ENCODE measurements at places on chromosomes 16 and 17.

GRCh38 chr17:64369007-64369893, 21.4 kb downstream of the PECAM1 start:
- DNase-seq: no peak

DNA sequence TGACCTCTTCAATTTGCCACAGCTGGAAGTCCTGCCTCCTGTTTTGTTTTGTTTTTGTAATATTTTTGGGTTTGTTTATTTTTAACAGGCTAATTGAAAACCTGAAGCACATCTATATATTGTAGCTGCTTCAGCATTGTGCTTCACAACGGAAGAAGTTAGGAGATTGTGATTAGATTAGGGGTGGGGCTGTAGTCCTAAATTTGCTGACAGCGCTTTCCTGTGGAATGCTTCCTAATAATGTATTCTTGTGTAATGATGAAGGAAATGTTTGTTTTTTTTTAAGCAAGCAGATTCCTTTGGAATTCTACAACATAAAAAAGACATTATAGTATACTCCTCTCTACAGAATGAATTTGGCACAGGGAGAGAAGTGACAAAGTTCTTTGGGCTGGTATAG, 70.1 kb downstream of the NLK start:
- DNase-seq: no peak

DNA sequence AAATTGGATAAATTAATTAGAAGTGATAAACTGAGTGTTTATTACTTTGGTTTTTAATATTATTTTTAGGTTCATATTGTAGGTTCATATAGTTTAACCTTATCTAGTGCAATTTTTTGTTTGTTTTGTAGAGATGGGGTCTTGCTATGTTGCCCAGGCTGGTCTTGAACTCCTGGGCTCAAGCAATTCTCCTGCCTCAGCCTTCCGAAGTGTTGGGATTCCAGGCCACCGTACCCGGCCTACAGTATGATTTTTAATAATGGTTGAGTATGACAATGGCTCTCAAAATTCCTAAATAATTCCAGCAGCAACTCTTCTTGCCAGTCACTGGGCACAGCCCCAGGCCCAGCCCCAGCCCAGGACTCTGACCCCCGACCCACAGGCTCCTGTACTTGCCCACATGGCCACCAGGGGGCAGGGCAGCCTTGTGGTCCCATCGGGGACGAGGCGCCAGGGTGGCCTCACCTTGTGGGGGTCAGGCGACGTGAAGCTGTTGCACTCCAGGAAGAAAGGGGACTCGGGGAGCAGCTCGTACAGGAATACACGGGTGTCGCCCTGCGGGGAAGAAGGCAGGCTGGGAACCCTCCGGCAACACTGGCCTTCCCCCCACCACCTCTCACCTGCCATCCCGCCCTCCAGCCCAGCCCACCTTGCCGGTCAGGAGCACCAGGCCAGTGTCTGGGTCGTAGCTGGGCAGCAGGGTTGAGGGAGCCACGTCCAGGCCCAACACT, 7.9 kb upstream of the PAM16 start:
- DNase-seq: peak; percentile 64

- DNase-seq: peak; percentile 51
Observed at GRCh38 chr17:79839356-79840268, at the start of gene CBX4. Gene CBX4, minus strand, starts transcription at chr17:79839440. Its CDS starts 189 bp downstream, at chr17:79839251.

- DNase-seq: peak; percentile 5
Observed at GRCh38 chr16:15434425-15435215, at the start of gene BMERB1. Gene BMERB1, plus strand, starts transcription at chr16:15434588. Its CDS starts 66 bp downstream, at chr16:15434654.

DNA sequence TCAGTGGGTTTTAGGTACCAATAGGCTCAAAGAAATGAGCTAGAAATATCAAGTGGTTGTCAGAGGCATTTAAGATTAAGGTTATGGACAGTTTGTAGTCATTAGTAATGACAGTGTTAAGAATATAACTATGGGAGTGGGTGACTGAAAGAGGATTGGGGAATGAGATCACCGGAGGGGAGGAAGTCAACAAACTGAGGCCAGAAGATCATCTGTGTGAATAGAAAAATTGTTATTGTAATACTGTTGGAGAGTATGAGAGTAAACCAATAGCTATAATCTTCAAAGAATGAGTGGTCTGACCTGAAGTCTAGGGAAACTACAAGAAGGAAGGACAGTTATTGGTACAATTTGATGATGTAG, 197.1 kb downstream of the TANC2 start:
- no peak for DNase-seq

DNA sequence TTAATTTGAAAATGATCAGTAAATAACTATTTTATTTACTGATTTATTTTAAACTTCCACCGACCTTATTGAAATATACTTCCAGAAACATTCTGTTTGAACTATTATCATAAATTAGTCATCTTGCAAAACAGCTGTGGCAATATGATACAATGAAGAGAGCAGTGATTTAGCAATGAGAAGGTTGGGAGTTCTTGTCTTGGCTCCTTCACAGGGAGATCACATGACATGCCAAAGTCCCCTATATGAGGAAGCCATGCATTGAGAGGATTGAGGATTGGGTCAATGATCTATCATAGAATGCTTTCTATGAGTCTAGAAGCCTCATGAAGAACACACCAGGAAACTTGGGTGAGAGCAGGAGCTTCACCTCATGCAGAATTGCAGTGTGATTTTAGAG, 222.7 kb downstream of the LGALS9B start:
- no peak for DNase-seq

- DNase-seq: no peak
Observed at GRCh38 chr16:72769876-72770275, 278.1 kb downstream of the ZFHX3 start.

GRCh38 chr16:50114357-50115129, 38.6 kb upstream of the TENT4B start:
- no peak for DNase-seq

DNA sequence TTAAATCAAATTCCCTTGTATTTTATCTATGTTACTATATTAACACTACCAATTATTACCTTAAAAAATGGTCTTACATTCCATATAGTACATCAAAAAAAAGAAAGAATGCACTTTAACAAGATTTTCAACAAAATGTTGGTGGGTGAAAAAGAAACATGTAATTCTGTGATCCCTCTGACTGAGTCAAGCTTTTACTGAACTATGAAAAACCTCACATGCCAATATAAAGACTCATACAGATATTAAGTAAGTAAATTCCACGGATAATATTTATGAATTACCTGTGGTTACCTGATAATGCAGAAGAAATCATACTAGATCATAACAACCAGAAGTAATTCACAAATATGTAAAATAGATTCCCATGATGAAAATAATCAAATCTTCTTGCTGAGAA, 12.4 kb downstream of the COIL start:
- no peak for DNase-seq

- no peak for DNase-seq
Observed at GRCh38 chr17:16534236-16534635, 34.8 kb downstream of the ZNF287 start.

GRCh38 chr17:4499431-4500190, 930 bp downstream of the SPNS2 start:
- DNase-seq: no peak

DNA sequence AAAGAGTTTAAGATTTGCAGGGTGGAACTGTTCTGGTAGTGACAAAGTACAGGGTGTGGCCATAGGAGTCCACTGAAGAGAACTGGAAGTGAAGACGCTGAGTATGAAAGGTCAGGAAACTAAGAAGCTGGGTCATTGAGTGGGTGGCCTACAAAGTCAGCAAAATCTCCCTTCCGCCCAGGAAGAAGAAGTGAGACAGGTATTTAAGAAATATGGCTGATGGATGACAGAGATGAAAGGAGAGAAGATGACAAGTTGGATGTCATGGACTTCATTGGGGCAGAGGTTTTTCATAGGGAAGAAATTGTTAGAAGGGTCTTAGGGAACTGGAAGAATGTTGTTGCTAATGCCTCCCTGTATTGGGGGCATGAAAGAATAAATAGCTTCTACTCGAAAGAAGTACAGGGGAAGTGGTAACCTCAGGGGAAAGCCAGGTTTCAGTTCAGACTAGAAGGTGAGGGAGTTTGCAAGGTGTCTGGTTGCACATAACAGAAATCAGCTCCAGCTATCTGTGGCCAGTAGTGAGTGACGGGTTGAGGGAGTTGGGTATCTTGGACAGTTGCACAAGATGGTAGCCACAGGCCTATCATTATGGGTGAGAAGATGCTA, 33.6 kb upstream of the MED13 start:
- no peak for DNase-seq

- DNase-seq: no peak
Observed at GRCh38 chr17:33201283-33201682, 91.8 kb downstream of the ASIC2 start.

All from activated naive CD4-positive, alpha-beta T cell (primary cell).